NCI-H226 (cell line): ENCODE measurements at places on chromosomes 5 and 9.

GRCh38 chr9:131583836-131584555 lies 38.7 kb downstream of the PRRT1B start:
- DNase-seq = no peak

DNA sequence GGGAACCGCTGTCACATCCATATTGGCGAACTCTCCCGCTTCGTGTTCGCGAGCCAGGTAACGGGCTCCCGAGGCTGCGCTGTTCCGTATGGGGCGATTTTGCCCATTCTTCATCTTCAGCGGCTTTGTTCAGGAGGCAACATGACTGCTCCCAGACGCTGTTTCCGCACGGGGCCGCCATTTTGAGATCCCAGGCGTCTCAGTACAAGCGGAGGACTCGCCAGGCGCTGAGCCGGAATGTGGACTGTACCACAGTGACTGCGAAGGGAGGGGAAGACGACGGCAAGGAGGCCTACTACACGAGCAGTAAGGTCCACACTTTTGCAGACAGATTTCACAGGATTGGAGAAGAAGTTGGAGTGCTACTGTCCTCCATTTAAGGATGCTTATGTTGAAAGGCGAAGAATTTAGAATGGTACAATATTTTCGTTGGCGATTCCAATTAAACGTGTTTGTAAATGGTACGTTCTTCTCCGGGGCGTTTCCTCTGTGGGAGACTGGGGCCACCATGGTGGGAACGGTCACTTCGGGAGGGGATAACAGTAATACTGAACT lies 41.6 kb upstream of the ZNF300 start:
- no peak for DNase-seq

GRCh38 chr9:72382405-72382804 lies 17.4 kb upstream of the ZFAND5 start:
- DNase-seq = no peak

DNA sequence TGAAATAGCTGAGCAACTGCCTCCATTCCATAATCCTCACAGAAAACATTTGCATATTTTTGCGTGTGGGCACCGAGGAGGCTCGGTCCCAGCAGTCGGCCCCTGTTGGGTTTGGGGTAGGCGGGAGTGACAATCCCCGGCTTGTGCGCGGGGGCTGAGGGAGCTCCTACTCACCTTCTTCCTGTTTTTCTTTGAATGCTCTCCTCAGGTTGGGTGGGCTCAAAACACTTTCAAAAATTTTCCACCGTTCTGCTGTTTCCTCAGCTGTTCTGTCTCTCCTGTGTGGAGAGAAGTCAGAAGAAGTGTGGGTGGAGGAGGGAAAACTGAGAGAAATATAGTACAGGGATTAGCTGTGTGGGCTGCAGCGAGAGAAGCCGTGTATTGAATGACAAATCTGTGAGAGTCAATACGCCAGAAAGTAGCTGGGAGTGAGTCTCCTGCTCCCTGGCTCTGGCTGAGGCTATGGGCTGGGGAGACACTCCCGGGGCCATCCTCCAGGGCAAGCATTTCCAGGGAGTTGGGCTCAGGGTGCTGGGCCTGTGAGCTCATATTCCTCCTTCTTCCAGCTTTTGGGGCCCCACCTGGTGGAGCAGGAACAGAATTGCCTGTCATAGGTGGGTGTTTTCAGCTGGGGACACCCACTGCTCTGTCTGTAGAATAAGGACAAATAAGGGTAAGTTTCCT lies 84.7 kb downstream of the CMYA5 start:
- DNase-seq = peak; percentile 20

DNA sequence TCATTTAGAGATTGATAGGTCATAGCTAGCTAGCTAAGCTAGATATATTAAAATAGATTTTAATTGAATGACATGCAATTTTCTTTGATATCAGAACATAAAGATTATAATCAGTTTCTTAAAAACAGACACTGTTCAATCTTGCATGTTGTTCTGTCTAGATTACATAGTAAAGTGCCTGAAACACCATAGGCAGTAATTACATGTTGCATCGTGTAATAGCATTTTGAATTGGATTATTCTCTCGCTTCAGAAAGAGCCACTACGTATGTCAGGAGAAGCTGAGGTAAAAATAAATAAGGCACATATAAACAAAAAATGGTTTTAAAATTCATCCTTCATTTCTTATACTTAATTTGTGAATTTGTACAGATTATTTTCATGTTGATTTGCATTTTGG lies 148.0 kb upstream of the CDH12 start:
- DNase-seq = no peak

- peak; percentile 24 for DNase-seq
These were observed 79.5 kb downstream of the OSMR start for GRCh38 chr5:38925154-38925925.

- DNase-seq = no peak
These were observed 643 bp downstream of the PLEKHG4B start for GRCh38 chr5:92401-93220.

DNA sequence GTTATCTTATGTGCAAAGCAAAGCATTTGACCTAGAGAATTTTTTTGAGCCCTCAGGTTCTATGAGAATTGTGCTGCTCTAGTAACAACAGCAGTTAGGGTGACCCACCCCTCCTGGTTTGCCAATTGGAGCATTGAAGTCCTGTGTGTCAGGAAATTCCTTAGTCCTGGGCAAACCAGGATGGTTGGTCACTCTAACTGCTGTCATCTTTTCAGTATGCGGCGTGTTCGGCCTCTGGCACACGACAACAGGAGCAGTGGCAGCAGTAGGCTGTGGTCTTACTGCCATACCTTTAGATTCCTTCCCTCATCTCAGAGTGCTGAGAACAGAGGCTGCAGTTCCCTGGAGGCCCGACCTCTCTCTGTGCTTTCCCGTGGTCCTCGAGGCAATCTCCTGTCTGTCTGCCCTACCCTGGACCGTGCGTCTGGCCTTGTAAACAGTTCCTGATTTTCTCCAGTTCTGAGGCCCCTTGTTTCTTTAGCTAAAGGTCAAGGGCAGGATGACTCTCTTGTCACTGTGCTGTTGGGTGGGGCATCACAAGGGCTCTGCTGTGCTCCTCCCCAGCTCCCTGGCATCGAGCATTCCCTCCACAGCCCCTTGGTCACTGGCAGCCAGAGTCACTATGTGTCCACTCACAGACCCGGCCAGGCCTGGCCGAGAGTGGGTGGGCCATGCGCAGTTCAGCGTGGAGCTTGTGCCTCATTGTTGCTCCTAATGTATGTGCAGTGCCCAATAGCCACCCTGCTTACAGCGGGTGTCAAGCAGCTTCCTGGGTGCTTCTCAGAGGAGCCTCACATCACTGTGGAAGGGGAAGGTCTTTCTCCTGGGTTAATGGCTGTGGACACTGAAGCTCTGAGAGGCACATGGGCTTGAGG lies 18.5 kb upstream of the COL15A1 start:
- DNase-seq = no peak

GRCh38 chr5:17257705-17258273 lies 40.4 kb downstream of the BASP1 start:
- no peak for DNase-seq

- no peak for DNase-seq
These were observed 202.0 kb upstream of the NR3C1 start for GRCh38 chr5:143605403-143606005.

GRCh38 chr9:70422371-70423043 lies 8.1 kb upstream of the KLF9 start:
- no peak for DNase-seq

DNA sequence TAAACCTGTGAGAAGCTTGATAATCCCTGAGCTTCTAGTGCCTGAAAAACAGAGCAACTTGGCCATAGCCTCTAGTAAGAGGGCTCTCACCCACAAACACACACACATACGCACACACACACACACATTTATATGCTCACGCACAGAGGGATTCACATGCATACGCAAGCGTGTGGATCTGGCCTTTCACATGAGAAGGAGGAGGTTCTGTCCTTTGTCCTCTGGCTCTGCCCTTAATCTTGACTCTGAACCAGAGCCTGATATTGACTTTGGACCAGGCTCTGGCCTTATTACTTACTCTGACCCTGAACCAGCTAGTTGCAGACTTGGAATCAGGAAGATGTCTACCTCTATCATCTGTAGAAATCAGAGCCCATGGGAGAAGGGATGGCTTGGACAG lies 10.0 kb upstream of the P4HA2 start:
- DNase-seq = no peak

- peak; percentile 33 for DNase-seq
These were observed 27.9 kb upstream of the RECK start for GRCh38 chr9:36008774-36009300.

DNA sequence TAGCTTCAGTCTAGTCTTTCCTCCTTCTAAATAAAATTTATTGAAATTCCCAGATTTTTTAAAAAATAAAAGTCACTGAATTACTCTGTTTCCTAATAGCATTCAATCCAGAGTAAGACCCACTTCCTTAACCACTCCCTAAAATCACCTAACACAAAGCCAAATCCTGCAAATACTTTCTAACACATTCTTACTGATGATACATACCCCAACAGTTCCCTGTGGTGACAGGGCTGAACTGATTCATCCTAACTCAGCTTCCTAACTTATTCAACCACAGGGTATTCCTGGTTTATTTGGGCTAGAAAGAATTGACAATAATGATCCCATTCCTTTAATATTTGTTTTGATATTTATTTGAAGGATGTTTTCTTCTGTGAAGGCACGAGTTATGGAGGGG lies 40.7 kb upstream of the ZNF300 start:
- DNase-seq = no peak

- DNase-seq = no peak
These were observed 1.2 kb downstream of the INVS start for GRCh38 chr9:100100146-100100667.

DNA sequence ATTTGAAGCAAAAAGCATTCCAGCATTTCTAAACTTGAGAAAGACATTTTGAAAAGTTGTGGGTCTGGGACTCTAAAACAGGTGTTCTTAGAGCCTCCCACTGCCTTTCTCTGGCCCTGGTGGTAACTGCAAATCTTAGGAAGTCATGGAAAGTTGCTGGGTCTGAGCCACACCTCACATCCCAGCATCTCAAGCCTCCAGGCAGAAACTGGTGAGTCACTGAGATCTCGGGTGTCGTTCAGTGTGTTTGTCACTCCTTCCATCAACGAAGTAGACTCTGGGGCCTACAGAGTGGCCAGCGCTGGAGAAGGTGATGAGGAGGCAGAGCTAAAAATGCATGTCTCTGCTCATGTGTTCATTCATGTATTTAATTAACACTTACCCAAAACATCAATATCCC lies 59.6 kb upstream of the C5orf58 start:
- DNase-seq = peak; percentile 47

GRCh38 chr5:157581901-157582300 lies 6.3 kb upstream of the ADAM19 start:
- no peak for DNase-seq

GRCh38 chr9:5389109-5389732 lies 48.5 kb downstream of the PLGRKT start:
- DNase-seq = peak; percentile 75

DNA sequence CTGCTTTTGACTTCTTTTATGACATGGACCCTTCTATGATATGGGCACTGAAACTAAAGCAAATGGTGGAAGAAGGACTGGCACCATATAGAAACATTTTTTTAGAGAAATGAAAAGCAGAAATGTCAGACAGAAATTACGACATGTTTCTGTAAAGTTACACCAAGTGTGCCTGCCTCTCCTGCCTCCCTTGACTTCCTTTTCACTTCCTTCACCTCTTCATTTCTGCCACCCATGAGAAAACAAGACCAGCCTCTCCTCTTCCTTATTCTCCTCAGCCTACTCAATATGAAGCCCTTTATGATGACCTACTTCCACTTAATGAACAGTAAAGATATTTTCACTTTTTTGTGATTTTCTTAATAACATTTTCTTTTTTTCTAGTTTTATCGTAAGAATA lies 44.5 kb downstream of the ERCC6L2 start:
- no peak for DNase-seq

DNA sequence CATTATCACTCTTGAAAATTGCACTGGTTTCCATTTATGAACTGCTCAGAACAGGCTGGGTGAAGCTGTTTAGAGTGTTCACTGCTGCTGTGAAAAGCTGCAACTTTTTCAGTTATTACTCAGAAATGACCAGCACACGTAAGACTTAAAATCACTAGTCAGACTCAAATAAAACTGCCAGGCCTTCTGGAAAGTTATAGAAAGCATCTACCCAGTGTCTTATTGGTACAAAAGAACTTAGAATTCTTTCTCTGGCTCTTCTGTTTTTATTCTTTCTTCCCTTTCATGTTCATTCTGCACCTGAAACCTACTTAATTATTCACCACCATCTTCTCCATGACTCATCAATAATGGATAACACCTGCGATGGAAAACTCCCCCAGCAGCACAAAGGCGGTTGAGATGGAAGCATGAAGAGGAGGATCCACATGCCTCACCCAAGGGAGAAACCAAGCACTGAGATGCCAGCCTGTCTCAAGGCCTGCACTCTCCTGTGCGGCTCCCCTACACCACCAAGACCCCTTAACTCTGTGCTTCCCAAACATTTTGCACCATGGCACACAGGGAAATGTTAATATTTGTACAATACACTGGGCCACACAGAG lies 171.9 kb downstream of the ENTREP1 start:
- no peak for DNase-seq

DNA sequence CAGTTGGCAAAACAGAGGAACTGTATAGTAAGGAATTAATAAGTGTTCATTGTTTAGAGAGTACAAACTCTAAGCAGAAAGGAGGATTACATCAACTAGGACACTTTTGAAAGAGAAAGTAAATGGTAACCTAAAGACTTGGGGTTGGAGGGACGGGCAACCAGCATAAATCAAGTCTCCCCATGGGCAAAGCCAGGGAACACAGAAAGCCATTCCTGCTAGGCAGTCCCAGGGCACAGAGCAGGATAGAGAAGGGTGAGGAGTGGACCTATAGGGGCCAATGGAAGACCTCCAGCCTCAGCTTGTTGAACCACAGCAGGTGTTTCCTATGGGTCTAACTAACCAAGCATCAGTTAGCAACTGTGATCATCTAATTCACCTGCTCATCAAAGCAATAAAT lies 9.2 kb upstream of the ERAP1 start:
- no peak for DNase-seq
